Peyer's patch (tissue), 4 donors: ENCODE measurements at places on chromosomes 4 and X. TPM values are rescaled to one million over a fixed set of nuclear protein-coding genes. Genes with fewer than 3 reads are reported as not detected.

The CNGA1 gene
- total RNA-seq: not detected

The ADH1A gene
- total RNA-seq: not detected

The NLRP2B gene
- not detected for total RNA-seq

The NXF2 gene
- total RNA-seq: not detected

The FGF5 gene
- not detected for total RNA-seq

The IL2RG gene
- total RNA-seq: 222 TPM

The UGT2A1 gene
- total RNA-seq: not detected

The GAGE13 gene
- not detected for total RNA-seq

The CENPVL2 gene
- not detected for total RNA-seq

The TCEAL7 gene
- total RNA-seq: 1.9 TPM

- no peak for DNase-seq
Measured at GRCh38 chr4:63458010-63458409, 951.2 kb downstream of the TECRL start.

DNA sequence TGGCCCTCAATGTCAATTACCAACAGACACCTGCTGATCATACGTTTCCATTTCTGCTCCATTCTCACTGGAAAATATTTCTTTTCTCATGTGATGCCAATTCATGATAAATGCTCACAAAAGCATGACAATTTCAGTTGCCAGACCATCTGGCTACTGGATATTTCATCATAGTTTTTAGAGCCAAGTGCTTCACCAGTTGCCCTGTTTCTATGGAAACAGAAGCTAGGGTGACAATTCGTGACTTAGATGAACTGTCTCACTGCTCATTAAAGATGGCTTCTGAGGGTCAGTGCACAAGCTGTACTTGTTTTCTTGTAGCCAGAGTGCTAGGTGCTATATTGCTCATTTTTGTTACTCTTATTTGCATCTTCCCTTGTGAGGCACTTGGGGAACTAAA lies 184.9 kb downstream of the COMMD8 start:
- DNase-seq: no peak

- DNase-seq: no peak
Measured at GRCh38 chr4:132284910-132285426, 864.1 kb upstream of the PCDH10 start.

GRCh38 chrX:148416931-148417330 lies 83.5 kb upstream of the AFF2 start:
- no peak for DNase-seq

GRCh38 chr4:187558391-187558790 lies 437.2 kb upstream of the ZFP42 start:
- DNase-seq: no peak

DNA sequence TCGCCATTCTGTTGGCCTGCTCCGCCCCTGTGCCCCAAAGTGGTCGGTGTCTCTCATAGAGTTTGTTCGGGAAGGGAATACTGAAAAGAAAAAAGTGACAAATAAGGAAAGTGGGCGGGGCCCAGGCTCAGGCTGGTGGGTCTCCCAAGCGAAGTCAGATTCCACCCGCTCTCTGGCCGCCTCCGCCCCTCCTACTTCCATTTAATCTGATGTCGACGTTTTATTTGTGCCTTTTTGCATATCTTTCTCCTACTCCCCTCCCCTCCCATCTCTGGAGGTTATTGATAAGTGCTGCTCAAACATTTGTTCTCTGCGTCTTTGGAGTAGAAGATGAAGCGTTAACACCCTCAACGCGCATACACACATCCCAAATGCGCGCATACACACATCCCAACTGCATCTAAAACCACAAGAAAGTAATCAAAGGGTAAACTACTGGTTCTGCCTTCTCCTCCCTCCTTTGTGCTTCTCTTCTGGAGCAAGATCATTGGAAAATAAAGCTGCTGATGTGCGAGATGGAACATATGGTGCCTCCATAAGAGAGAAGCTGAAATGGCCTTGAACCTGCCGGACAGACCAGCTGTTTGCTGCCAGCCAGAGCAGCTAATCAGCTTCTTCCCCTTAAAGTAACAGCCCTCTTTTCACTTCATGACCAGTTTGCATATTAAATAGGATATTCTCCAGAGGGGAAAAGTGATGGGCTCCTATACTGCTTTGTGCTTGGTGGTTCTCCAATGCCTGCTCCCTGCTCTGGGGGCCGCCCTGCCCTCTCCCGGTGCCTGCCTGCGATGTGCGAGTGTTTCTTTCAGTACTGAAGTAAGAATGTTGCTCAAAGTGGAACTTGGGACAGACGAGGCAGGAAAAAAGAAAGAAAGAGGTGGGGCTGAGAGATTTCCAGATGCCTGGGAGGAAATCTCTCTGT lies 3.1 kb downstream of the MAMLD1 start:
- DNase-seq: peak; percentile 68

- no peak for DNase-seq
Measured at GRCh38 chr4:45663628-45664081, 460.2 kb downstream of the GABRG1 start.

- no peak for DNase-seq
Measured at GRCh38 chr4:20598626-20599025, 101.6 kb upstream of the PACRGL start.

GRCh38 chr4:66636349-66636748 lies 909.0 kb downstream of the CENPC start:
- DNase-seq: no peak

DNA sequence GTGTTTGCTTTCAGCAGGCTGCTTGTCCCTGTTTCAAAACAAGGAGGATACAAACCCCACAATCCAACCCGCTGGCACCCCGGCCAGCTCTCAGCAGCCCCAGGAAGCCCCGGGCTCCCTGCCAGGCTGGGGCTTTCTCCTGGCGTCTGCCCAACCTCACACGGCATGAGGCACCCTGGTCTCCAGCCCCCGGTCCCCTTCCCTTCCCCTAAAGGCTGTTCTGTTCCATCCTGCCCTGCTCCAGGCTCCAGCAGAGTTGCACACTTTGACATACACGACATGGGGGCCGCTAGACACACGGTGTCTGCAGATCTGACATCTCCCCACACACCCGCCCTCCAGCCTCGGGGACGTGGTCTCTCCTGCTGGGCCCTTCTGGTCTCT lies 107.7 kb upstream of the ADRA2C start:
- DNase-seq: no peak

DNA sequence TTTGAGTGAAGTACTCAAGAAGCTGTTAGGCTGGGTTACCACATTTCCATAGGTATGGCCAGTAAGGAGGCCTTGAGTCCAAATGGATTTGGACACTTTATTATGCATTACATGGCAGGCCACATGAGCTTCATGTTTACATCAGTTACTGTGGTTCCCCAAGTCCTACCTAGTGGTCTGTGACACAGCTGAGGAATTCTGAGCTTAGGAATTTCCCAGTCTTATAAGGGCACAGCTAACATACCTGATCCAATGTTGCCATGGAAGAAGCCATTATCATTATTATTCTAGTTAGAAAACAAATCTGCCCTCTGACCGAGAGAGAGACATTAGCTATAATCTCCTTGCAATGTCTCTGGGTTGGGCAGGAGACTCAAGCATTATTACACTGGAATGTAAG lies 174.4 kb upstream of the NUDT10 start:
- no peak for DNase-seq

- DNase-seq: no peak
Measured at GRCh38 chrX:66625525-66625924, 13.4 kb downstream of the EDA2R start.

DNA sequence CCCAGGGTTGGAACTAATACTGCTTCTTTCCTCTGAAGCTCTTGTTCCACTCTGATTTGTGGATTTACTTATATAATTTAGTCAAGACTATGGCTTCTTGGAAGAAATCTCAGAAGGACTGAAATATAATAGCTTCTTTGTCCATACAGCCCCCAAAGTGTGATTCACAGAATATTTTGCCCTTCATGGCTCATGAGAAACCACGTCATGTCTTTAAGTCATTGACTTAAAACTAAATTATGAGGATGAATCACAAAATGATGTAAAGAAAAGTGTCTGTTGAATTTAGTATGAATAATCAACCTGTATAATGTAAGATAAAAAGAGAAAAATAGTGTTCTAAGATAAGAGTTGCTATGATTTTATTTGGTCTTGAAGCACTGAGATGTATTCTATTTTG lies 43.3 kb upstream of the AGA start:
- no peak for DNase-seq

- no peak for DNase-seq
Measured at GRCh38 chr4:150329373-150329772, 251.1 kb downstream of the DCLK2 start.

DNA sequence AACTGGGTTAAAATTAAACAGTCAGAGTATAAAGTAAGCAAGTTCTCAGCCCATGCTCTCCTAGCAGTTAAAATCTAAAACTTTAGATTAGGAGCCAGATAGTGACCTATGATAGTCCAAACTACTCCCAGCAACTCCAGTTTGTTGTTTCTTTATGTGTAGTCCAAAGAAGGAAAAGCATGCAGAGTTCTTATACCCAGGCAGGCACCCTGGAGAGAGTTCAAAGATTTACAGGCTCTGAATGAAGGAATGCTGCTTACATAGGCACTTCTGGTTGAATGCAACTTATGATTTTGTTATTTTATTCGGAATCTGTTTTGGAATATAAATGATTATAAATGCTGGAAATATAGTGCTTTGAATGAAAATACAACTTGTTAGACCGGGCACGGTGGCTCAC lies 67.2 kb downstream of the GPAT3 start:
- DNase-seq: no peak

- no peak for DNase-seq
Measured at GRCh38 chr4:164876700-164877324, at the start of gene APELA. Gene APELA, plus strand, starts transcription at chr4:164877178. Its CDS starts 154 bp downstream, at chr4:164877332.

- no peak for DNase-seq
Measured at GRCh38 chr4:74486905-74487304, 42.0 kb downstream of the AREG start.

GRCh38 chr4:138450546-138451275 lies 208.6 kb upstream of the SLC7A11 start:
- no peak for DNase-seq

DNA sequence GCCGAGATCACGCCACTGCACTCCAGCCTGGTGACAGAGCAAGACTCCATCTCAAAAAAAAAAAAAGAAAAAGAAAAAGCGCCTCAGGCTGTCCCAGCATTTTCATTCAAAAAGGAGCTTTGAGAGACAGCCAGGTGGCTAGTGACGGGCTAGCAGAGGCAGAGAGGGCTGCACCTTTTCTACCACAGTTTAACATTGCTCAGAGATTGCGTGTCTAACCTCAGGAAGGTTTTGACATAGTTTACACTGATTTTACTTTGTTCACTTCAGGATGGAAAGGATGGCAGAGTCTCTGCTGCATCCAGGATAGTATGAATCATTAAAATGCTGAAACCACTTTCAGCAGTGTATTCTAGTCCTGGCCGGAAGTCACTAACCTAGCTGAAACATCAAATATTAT lies 28.1 kb downstream of the ZFP42 start:
- no peak for DNase-seq

DNA sequence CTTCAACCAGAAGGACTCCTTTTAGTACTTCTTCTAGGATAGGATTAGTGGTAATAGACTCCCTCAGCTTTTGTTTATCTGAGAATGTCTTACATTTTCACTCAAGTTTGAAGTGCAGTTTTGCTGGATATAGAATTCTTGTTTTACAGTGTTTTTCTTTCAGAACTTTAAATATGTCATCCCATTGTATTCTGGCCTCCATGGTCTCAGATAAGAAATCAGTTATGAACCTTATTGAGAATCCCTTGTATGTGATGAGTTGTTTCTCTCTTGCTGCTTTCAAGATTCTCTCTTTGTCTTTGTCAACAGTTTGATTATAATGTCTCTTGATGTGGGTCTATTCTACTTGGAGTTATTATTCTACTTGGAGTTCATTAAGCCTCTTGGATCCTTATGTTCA lies 116.1 kb upstream of the CITED1 start:
- DNase-seq: no peak

DNA sequence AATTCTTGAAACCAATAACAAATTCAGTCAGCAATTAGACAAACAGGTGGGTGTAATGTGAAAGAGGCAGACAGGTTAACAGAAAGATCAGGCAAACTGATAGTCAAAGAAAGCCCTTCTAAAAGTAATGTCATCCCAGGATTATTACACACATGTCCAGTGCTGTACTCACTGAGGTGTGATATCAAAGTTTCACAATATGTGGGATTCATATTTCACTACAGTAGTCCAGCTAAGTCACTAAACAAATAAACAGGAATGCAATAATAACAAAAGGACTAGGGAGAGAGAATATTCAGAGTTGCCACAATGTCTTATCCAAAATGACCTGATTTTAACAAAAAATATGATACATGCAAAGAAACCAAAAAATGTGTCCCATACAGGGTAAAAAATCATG lies 787.5 kb downstream of the FSTL5 start:
- DNase-seq: no peak

DNA sequence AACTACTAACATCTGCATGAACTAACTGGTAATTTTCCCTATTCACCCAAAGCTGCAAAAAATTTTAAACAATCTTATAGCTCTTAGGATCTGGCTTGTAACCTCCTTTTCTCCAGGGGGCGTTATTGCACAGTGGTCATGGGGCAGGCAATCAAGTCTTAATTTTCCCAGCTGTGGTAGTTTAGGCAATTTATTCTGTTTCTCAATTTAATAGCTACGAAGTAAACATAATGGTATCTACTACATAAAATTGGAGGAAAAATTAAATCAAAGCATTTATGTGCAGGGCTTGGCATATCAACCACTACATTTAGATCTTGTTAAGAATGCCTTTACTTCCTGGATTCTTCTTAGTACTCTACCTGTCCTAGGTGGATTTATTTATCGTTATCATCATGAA lies 137.4 kb upstream of the GUCY1A1 start:
- DNase-seq: no peak

DNA sequence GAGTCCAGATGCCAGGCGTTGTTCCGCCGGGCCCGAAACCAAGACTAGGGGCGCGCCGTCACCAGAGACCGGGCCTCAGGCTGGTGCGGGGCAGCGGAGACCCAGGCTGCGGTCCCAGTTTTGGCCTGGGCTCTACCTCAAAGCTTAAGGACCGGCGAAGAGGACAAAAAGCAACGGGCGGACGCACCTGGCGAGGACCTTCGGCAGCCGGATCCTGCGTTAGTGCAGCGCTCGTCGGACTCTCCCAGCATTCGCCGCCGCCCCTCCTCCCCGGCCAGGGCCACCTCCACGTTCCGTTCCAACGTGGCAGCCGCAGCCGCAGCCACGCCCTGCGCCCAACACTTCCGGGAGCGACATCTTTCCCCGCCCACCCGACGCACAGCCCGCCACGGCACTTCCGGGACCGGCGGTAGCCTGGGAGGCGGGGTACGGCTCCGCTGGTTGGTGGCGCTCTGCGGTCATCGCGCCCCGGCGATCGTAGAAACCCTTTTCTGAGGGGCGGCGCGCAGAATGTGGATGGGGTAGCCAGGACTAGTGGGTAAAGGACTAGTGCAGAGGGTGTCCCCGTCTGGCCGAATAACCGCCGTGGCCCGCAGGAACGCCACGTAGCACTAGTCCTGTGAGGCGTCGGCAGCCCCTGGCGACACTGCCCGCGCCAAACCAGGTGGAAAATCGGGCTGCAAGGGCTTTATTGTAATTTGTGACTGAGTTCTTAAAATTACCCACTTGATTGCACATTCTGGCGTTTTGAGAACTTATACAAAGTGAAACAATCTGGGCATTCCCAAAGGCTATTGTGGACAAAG lies at the start of gene SEC31A:
Gene SEC31A, minus strand, starts transcription at position 253 of the 806 bp plus-strand sequence. CDS start 9,217 bp downstream, outside the sequence.
- peak; percentile 99 for DNase-seq
